ENCODE measurements at places on chromosomes 1 and 21.
A peak's percentile ranks its signal among the peaks of the same experiment; 100 is the strongest.

- DNase-seq: peak; percentile 80
Measured at GRCh38 chr1:67347688-67348472, 40.2 kb downstream of the IL12RB2 start.

DNA sequence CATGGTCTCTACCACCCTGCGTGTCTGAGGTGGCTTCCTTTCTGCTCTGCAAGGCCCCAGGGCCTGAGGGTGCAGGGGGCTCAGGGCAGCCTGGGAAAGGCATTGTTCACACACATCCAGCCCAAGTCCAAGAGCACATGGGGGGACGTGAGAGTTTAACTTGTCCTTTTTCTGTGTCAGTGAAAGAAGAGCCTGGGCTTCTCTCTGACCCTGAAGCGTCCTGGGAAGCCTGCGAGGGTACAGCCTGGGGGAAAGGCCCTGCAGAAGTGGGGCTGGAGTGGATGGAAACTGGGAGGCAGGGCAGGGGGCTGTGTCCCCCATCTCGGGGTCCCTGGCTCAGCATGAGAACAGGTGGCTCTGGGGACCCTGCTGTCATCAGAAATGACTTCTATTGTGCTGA lies 181.6 kb downstream of the PRDM16 start:
- no peak for DNase-seq

GRCh38 chr21:21064353-21064752 lies 66.1 kb downstream of the NCAM2 start:
- DNase-seq: no peak

- DNase-seq: no peak
Measured at GRCh38 chr1:77276941-77277340, 4.9 kb upstream of the AK5 start.

DNA sequence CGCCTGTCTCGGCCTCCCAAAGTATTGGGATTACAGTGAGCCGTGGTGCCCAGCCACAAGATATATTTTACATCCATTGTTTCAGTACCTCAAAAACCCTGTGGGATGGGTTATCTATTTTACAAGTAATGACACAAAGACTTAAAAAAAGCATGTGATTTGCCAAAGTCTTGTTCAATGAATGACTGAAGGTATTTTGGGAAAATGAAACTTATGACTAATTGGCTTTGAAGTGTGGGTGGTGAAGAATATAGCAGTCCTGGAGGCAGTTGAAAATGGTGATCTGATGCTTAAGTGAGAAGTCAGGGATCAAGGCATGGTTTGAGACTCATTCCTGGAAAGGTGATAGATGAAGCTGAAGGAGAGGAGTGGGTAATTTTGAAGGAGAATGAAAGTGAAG lies 3.0 kb downstream of the SWT1 start:
- DNase-seq: no peak

GRCh38 chr1:219460081-219460895 lies 152.6 kb downstream of the ZC3H11B start:
- DNase-seq: no peak

DNA sequence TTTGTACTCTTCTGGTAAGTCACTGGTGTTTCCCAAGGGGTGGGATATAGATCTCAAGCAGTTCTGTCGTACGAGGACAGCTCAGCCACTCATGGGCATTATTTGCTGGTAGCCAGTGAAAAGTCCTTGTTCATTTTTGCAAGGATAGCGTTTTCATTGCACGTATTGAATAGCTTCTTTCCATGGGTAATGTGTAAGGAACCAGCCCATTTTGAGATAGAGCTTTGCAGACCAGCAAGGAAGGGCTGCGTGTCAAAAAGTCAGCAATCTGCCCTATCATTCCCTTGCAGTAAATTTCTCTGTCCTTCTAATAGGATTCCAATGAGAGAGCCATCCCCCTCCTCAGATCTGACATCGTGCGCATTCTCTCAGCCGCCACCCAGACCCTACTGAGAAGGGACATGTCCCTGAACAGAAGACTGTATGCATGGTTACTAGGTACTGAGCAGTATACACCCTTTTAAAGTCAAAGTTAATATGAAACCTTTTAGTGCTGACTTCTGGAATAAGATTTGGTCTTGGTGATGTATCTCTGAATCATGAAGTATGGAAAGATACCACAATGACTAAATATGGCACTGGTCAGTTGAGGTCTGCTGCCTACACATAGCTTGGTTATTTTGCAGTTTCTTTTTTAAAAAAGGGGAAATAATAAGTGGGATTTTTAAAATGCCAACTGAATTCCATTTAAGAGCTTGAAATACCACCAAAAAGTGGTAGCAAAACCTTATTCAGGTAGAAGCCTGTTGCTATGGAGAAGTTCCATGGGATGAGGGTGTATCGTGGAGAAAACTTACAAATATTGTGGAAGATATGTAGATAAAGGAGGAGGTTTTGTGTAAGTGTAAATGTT lies 55.3 kb downstream of the DOP1B start:
- DNase-seq: peak; percentile 93

GRCh38 chr1:113808450-113809195 lies 3.7 kb downstream of the RSBN1 start:
- DNase-seq: no peak

DNA sequence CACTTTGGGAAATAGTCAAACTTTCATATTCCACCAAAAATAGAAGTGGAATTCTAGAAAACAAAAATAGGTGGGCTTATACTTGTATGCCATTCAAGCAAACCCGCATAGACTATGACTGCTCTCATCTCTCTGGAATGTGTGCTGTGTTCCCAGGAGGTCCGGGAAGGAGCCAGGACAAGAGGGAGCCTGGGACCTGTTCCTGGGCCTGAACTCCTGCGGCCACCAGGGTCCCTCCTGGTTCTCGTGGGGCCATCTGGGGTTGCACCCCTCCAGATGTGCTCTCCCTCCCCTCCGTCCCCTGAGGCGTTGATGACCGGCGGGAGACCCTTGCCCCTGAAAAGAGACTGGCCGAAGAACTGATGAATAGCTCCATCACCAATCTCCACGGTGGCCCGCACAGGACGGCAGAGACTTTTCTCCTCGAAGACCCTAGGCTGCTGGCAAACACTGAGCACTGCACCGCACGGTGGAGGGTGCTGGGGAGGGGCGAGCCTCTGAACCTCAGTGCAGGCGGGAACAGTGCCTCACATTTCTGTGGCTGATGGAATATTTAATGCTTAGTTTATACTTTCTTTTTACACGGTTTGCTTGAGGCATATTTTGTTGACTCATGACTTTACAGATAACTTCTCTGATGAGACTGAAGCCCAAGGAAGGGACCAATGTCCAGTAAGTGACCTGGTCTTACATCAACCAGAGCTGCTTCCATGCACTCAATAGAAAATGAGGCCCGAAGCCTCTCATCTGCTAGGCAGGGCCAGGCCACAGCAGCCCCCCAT lies 9.6 kb upstream of the ADARB1 start:
- peak; percentile 73 for DNase-seq

- no peak for DNase-seq
Measured at GRCh38 chr1:204025917-204026707, 46.8 kb upstream of the SOX13 start.

GRCh38 chr1:183143576-183144315 lies 42.3 kb upstream of the LAMC2 start:
- no peak for DNase-seq

DNA sequence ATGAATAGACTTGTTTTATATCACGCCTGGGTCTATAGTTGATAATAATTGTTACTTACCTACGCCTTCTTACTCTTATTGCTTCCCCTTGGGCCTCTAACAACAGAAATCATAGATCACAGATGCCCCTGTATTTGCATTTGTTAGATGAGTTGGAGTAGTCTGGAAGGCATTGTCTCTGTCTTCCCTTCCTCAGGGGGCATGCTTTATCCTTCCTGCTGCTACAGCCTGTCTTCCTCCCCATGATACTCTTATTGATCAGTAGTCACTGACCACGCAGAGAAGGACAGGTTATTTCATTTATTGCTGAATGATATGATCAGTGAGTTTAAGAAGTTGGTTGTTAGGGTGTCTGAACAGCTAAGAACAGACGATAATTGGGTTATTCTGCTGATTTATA lies 98.4 kb downstream of the DNM3 start:
- DNase-seq: no peak

- no peak for DNase-seq
Measured at GRCh38 chr1:75425001-75425650, 185.8 kb downstream of the SLC44A5 start.

DNA sequence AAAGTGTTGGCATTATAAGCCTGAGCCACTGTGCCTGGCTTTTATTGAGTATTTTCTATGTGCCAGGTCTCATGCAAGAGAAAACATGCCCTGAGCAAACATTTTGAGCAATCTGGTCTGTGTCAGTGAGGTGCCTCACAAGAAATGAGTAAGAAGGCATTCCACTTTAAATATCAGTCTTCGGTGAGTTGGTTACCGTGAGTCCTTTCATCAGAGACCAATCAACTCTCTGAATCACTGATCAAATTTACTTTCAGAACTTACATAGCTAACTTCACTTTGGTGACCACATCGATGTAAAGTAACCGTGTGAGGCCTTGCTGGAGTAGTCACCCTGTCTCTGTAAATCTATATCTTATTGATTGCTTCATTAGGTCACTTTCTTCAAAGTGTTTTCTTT lies 14.3 kb upstream of the DDX59 start:
- no peak for DNase-seq

DNA sequence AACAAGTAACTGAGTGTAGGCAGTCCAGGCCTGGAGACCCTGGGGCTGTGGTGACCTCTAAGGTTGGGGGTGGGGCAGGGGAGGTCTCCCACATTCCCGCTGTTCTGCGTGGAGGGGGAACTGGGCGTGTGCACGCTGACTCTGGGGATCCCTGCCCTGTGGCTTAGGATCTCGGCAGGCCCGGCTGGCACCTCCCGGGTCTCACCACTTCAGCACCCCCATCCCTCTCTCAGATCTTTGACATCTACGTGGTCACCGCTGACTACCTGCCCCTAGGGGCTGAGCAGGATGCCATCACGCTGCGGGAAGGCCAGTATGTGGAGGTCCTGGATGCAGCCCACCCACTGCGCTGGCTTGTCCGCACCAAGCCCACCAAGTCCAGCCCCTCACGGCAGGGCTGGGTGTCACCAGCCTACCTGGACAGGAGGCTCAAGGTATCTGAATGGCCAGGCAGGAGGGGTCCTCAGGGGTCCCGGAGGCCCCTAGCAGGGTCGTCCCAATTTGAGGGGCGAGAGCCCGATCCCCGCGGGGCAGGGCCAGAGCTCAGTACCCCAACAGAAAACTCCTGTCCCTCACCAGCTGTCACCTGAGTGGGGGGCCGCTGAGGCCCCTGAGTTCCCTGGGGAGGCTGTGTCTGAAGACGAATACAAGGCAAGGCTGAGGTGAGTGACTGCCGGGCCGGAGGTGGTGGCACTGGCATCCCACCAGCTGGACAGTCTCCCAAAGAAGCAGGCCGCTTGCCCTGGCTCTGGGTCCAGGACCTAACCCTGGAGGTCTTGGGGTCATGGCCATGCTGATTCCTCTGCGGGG lies 68.7 kb downstream of the TRIM11 start:
- DNase-seq: no peak

DNA sequence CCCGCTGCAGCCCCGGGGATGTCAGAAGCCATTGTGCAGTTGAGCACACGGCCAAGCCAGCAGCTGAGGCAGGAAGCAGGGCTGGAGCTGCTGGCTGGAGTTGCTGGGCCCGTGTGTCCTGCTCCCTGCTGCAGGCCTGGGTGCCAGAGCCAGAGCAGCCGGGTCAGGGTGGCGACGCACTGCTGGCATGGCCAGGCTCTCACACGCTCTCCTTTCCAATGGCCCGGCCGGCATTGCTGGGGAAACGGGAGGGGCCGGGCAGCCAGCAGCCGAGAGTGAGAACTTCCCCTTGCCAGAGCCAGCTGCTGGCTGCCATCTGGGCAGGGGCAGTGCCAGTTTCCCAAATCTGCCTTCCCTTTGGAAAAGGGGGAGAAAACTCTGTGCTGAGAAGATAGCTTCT lies 82.4 kb upstream of the PROX1 start:
- no peak for DNase-seq

DNA sequence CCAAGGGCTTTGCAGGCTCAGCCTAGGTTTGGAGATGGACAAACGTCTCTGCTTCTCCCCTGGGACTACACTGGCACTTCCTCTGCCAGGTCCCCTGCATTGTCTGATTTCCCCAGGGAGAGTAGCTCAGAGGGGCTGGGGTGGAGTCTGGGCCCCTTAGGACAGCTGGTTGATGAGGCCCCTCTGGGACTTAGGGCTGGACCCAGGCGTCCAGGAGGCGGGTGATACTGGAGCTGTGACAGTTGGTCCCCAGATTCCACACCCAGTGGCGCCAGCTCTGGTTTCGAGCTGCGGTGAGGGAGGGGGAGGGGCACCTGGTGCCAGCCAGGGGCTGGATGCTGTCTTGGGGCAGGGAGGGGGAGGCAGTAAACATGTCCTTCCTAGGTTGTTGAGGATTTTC lies 7.4 kb upstream of the MEX3A start:
- DNase-seq: no peak

DNA sequence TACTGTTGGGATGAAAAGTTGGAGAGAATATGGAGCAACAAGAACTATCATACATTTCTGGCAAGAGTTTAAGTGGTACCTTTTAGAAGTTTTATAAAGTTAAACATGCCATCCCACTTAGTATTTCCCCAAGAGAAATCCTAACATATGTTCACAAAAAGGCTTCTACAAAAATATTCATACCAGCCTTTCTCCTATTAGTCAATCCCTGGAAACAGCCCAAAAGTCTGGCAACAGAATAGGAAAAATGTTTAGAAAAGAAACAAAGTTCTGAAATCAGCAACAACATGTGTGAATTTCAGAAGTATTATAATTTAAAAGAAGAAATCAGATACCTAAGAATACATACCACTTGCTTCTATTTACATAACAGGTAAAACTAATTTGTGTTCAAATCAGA lies 271.0 kb downstream of the DSCAM start:
- peak; percentile 60 for DNase-seq

DNA sequence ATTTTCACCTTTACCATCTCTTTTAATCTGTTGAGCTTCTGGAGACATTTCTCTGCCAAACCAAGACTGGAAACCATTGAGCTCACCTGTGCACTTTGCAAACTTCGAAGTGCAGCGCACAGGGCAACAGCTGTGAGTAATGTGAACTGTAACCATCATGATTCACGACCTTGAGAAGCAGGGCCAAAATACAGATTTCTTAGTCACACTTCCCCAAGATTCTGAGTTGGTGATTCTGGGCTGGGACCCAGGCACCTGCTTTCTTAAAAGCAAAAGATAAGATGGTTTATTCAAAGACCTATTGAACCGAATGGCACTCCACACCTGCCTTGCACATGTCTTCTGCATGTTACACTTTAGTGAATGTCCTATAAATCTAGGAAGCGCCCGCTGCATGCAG lies 10.2 kb downstream of the AGTRAP start:
- DNase-seq: no peak

GRCh38 chr1:176619261-176619660 lies 156.3 kb downstream of the PAPPA2 start:
- peak; percentile 53 for DNase-seq

- DNase-seq: peak; percentile 17
Measured at GRCh38 chr1:3625151-3625907, 514 bp downstream of the TPRG1L start.

GRCh38 chr21:38735626-38736206 lies 70.0 kb upstream of the ETS2 start:
- DNase-seq: no peak

GRCh38 chr1:28592321-28593071 lies 431 bp downstream of the RAB42 start:
- no peak for DNase-seq

Measured in fibroblast of skin of back (primary cell).